Tongue (tissue), 3 donors: ENCODE measurements at places on chromosomes 7 and 10. TPM values are rescaled to one million over a fixed set of nuclear protein-coding genes. Genes with fewer than 3 reads are reported as not detected.

GRCh38 chr7:7422641-7423040, 113.0 kb downstream of the COL28A1 start:
- DNase-seq: no peak

Gene UNC5B
- 7.1 TPM for total RNA-seq

DNA sequence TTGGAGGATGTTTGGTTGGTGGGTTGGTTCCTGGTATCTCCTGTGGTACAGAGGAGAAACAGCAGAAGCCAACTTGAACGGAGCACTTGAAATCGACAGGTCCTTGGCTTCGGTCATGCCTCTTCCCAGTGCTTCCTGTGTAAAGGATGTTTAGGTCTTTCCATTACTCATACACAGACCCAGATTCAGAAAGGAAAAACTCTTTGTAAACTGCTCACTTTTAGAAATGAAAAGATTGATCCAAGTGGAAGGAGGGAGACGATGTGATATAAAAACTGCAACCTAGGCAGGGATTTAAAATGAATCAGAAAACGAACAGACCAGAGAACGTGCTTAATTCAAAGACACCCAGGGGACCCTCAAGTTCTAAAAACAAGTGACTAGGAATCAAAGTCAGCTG, 338.4 kb downstream of the GALNT17 start:
- no peak for DNase-seq

DNA sequence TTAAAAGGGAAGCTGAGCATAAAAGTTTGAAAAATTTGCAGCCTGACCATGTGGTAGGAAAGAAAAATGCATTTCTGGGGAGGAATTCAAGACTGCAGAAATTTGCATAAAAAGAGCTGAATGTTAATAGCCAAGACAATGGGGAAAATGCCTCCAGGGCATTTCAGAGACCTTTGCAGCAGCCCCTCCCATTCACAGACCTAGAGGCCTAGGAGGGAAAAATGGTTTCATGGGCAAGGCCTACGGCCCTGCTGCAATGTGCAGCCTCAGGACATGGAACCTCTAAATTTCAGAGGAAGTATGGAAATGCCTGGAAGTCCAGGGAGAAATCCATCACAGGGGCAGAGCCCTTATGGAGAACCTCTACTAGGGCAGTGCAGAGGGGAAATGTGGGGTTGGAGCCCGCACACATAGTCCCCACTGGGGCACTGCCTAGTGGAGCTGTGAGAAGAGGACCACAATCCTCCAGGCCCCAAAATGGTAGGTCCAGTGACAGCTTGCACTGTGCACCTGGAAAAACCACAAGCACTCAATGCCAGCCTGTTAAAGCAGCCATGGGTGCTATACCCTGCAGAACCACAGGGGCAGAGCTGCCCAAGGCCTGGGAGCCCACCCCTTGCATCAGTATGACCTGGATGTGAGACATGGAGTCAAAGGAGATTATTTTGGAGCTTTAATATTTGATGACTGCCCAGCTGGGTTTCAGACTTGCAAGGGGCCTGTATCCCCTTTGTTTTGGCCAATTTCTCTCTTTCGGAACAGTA, 243.8 kb downstream of the DNAJB9 start:
- DNase-seq: no peak

- peak; percentile 63 for DNase-seq
Measured at GRCh38 chr7:13742126-13742525, 247.3 kb downstream of the ETV1 start.

- no peak for DNase-seq
Measured at GRCh38 chr10:101143345-101143630, 12.2 kb downstream of the TLX1 start.

Gene CFAP46
- total RNA-seq: 0.41 TPM

DNA sequence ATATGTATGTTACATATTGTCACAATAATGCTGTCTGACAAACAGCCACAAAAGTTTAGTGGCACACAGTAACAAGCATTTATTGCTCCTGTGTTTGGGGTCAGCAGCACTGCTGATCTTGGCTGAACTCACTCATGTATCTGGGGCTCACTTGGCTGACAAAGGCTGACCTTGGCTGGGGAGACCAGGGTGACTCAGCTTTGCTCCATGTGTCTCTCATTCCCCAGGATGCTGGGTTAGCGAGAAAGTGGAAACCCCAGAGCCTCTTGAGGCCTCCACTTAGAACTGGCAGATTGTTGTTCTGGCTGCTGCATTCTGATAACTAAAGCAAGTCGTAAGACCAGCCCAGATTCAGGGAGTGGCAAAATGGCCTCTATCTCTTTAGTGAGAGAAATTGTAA, 217.3 kb upstream of the HABP2 start:
- no peak for DNase-seq

DNA sequence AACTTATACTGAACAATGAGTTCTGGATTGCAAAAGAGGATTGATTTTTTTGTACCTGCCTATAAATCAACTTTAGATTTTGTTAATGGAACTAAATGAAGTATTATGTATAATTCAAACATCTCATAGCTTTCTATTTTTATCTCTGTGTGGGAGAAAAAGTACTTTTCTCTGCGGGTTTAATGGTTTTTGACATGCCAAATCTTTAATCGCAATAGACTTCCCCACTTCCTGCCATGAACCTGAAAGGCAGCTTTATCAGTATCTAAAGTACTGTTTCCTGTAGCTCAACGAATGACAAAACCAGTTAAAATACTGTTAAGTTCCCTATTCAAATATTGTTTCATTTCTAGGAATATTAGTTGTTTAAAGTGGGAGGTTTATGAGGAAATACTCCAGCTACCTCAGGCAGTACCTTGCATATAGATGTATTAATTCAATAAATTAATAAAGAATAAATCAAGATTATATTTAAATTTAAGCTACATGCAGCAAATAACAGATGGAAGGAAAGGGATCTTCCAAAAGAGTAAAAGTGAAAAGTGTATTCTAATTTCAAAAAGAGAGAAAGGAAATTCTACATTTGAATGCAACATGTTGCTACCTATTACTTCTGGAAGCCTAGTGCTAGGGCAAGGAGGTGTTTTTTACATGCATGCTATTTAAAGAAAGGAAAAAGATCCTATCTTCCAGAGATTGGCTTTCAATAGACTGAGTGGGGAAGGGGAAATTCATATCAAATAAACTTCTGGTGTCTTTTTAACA, 75.9 kb downstream of the SVOPL start:
- DNase-seq: no peak

DNA sequence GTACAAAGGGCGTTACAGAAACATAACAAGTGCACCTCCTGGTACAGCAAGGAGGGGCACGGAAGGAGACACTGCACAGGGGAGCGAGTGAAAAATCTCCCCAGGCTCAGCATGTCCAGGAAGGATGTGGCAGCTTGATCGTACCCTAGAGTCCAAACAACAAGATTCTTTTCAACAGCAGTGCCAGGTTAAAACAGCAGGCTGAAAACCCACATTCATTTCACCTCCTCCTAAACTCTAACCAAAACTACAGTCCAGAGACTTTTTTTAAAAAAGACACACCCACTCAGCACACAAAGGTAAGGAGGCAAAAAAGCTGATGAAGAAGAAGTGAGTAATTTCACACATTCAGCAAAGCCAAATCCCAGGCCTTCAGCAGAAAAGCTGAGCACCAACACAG, 138.8 kb downstream of the SFMBT2 start:
- DNase-seq: no peak

DNA sequence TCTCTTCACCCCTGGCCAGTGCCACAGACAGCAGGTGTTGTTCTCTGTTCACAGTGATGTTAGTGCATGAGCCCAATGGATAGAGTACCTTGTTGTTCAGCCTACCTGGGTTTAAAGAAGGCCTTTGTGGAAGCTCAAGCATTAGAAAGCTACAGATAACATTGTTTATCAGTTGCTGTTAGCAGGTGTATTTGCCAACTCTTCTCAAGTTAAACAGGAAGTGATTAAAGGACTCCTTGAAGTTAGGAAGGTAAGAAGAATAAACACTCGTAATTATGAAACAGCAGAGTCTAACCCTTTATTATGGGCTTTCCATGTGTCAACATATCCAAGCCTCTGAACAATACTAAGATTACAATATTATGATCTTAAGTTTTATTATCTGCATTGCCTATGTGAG, 25.9 kb downstream of the RGR start:
- no peak for DNase-seq

DNA sequence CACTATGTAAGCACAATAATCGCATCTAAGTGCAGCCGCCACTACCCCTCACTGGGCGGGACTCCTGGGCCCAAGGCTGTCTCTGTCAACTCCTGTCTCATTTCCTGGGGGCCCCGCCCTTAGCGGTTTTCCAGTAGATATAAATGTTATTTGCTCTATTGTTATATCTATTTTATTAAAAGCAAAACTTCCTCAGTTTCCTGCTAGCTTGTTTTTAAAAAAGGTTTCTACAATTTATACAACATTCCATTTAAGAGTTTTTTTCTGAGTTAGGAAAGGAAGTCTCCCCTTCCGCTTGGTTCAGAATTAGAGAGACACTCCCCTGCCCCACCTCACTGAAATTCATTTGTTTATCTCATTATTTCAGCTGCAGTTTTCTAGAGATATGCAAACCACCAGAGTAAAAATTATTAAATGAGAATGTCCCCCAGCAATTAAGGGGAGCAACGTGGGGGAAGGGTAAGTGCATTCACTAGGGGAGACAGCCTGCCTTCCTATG, 82.7 kb downstream of the RAMP3 start:
- DNase-seq: no peak

GRCh38 chr7:86991771-86992191, 67.7 kb downstream of the ELAPOR2 start:
- no peak for DNase-seq

GRCh38 chr10:109996225-109996624, 11.6 kb upstream of the ADD3 start:
- DNase-seq: no peak
